NB4 (cell line): ENCODE measurements at places on chromosomes 1 and 21.
A peak's percentile ranks its signal among the peaks of the same experiment; 100 is the strongest.

- DNase-seq, result no peak
These were observed 11.1 kb downstream of the TNNI3K start for GRCh38 chr1:74246315-74246714.

- DNase-seq, result no peak
These were observed 144.7 kb downstream of the PRDM16 start for GRCh38 chr1:3213730-3214129.

DNA sequence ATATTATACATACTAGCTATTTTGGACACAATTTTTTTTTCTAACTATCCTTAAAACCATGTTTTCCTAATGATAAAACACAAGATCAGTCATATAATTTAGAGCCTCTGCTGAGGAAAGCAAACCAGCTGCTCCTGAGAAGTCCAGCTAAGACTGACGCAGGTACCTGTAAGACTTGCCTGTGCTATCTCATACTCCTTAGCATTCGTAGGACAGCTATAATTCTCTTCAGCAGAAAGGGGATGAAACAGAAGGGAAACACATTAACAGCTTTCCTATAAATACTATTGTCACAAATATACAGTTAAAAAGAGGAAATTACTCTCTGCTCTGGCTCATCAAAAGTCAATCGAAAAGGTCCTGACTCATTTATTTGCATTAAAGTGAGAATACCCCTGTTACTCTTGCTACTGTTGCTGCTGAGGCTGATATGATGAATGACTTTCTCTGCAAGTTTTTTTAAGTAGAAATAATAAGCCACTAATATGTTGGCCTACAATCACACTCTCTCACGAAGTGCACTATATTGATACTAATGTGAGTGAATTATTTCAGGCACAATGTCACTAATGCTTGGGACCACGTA lies 757.1 kb downstream of the KCNT2 start:
- no peak for DNase-seq

DNA sequence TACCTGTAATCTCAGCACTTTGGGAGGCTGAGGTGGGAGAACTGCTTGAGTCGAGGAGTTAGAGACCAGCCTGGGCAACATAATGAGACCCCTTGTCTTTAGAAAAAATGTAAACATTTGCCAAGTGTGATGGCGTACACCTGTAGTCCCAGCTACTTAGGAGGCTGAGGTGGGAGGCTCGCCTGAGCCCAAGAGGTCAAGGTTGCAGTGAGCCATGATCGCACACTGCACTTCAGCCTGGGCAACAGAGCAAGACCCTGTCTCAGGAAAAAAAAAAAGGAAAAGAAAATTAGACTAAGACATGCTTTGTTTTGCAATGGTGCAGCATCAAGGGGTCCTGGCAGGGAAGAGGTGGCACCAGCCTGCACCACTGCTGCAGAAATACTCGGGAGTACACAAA lies 16.8 kb upstream of the GPR157 start:
- no peak for DNase-seq

DNA sequence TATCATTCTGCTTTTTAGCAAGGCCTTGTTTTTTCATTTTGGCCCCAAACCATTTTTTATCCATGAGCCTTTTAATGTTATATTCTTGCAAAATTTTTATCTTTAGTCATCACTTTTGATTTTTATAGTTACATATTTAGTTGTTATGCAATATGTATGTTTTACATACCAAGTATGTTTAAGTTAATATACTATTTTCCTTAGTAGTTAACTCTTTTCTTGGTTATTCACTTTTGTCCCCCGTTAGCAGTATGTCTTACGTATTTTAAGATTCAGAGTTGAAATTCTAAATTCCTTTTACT lies 44.5 kb downstream of the MAGI3 start:
- DNase-seq, result no peak

- no peak for DNase-seq
These were observed 49.7 kb downstream of the PBX1 start for GRCh38 chr1:164608651-164609057.

GRCh38 chr1:39436842-39437241 lies 54.6 kb upstream of the BMP8A start:
- DNase-seq, result no peak

DNA sequence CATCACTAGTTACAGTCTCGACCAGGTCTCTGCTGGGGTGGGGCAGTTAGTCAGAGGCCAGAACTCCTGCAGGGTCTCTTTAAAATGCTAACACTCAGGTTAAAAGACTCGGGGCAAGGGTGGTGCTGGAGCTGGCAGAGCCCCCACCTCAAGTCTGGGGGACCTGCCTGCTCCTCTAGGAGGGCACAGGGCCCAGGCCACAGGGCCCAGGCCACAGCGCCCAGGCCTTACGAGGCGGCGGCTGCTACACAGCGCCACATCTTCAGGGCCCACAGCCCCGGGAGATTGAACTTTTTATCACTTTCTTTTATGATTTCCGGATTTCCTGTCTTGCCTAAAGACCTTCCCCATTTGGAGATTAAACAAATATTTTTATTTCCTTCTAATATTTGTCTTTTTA lies 10.4 kb downstream of the MPZ start:
- peak; percentile 49 for DNase-seq

DNA sequence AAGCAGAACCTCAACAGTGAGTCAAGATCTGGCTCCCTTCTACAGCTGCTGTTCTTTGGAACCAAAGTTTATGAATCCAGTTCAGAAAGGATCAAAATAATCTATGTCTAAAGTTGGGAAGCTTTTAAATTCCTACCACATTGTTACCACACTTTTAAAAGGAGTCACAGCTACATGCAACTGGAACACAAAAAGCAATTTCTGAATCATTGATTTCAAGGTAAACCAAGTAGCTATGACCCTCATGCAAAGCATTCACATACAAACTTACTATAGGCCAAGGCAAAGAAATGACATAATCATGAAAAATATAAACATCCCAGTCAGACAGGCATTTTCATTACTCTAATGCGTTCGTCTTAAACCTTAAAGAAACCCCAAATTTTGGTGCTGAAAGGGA lies 3.5 kb downstream of the SIPA1L2 start:
- DNase-seq, result no peak

DNA sequence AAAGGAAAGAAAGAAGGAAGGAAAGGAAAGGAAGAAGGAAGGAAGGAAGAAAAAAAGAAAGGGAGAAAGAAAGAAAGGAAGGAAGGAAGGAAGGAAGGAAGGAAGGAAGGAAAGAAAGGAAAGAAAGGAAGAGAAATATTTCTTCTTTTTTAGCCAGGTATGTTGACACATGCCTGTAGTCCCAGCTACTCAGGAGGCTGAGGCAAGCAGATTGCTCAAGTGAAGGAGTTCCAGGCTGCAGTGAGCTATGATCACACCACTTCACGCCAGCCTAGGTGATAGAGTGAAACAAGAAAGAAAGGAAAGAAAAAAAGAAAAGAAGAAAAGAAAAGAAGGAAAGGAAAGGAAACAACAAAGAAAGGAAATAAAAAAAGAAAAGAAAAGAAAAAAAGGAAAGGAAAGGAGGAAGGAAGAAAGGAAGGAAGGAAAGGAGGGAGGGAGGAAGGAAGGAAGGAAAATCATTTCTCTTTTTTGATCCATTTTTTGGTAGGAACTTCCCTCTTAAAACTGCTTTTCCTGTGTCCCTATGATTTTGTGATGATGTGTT lies 5.8 kb upstream of the ZMYM1 start:
- DNase-seq, result no peak

- DNase-seq, result peak; percentile 7
These were observed at the start of gene RGL1 for GRCh38 chr1:183804916-183805841. Gene RGL1 (plus strand): TSS chr1:183805120. CDS start chr1:183805298, 178 bp downstream.

DNA sequence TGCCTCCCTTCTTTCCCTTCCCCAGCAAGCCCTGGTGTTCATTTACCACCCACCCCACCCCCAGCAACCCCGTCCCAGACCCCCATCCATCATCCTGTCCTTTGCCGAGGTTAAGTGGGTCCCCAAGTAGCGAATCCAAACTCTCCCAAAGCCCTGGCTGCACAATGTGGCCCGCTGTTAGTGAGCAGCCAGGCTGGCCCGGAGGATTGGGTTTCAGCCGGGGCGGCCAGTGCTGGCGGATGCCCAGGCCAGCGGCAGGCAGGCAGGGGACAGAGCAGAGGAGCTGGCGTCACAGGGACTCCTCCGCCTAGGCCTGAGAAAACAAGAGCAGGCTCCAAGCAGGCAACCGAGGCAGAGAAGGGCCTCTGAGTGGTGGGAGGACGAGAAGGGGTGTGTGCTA lies 61.4 kb downstream of the EPHB2 start:
- DNase-seq, result no peak

- no peak for DNase-seq
These were observed 173.4 kb downstream of the SETD4 start for GRCh38 chr21:35886887-35887286.

GRCh38 chr1:111236379-111236778 lies 8.9 kb downstream of the CHI3L2 start:
- no peak for DNase-seq

DNA sequence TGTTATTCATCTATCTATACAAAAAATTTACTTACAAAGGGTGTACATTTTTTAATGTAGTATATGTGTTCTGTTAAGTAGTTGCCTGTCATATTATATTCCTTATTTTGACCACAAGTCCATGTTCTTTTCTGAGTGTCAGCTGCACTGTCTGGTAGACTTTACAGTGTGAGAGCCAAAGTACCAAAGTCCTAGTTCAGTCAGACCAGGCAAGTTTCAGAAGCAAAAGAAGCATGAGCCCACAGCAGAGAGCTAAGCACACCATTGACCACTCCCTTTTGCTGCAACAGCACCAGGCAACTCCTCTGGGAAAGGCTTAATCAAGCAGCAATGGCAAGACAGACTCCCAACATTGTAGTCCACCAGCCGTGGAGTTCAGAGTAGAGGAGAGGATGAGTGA lies 631.9 kb upstream of the PKN2 start:
- DNase-seq, result no peak

- no peak for DNase-seq
These were observed 26.7 kb upstream of the TP53BP2 start for GRCh38 chr1:223872308-223872901.

- no peak for DNase-seq
These were observed 117.8 kb downstream of the TGFBR3 start for GRCh38 chr1:91768120-91768519.

DNA sequence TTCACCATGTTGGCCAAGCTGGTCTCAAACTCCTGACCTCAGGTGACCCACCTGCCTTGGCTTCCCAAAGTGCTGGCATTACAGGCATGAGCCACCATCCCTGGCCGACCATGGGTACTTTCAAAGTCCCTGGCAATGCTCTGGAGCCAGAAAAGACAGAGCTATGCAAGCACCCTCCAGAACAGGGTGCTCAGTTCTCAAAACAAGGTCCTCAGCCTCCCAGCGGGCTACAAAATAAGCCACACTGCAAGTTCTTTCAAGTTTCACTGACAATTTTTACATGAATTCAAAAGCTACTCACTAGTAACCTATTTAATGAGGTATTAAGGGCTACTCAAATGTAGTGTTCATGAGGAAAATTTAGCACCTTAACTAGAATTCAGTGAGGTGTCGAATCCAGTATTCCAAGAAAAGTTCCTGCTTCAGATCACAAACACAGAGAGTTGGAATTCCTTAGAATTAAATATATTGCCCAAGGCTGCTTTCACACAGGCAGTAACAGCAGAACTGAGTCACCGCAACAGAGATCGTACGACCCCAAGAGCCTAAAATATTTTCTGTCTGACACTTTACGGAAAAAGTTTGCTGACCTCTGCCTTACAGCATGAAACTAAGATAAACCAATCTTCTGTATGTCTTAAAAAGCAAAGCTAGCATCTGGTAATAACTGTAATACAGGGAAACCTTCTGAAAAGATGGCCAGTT lies 60.7 kb downstream of the HSF2BP start:
- no peak for DNase-seq
